ENCODE measurements at places on chromosomes 5 and 9. TPM values are rescaled to one million over a fixed set of nuclear protein-coding genes. Genes with fewer than 3 reads are reported as not detected.

GRCh38 chr5:141716009-141716408 is 34.0 kb upstream of the ARAP3 start:
- no peak for DNase-seq

DNA sequence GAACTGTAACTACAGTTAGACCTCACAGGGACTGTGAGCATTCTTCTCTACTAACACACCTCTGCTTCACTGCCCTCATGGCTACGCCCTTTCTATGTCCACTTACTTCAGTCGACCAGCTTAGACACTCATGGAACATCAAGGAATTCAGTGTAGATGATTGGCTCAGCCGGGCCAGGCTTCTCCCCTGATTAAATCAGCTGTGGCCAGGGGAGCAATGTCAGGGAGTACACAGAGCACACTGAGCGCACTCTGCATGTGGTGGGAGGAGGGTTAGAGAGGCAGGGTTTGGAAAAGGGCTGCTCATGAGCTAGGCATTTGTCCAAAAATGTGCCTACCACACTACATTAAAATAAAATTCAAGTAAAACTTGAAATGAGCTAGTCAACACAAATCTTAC is 400.5 kb downstream of the ARRDC3 start:
- no peak for DNase-seq

- DNase-seq, result no peak
These were observed 7.9 kb downstream of the NRARP start for GRCh38 chr9:137294091-137294680.

The RNF183 gene
- total RNA-seq, result not detected

The SEMA5A gene
- total RNA-seq, result 129 TPM

The GHR gene
- total RNA-seq, result 1.8 TPM

The HMGCS1 gene
- total RNA-seq, result 33.4 TPM

- DNase-seq, result no peak
These were observed 387.7 kb downstream of the BNC2 start for GRCh38 chr9:16482764-16483163.

DNA sequence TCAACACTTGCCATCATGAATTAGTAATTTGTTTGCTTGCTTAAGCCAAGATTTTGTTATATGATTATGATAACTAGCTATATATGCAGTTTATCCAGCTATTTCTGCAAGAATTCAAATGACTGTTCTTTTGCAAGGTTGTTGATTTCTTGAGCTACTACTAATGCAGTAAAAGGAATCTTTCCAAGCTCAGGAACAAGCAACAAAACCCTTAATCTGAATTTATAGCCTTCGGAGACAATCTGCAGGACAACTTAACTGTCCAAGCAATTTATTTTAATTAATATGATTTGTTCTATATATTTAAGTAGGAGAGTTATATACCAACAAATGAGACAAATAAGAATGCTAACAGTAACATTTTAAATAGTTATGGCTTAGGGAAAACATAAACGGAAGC is 426.8 kb upstream of the POU5F2 start:
- DNase-seq, result no peak

- no peak for DNase-seq
These were observed 409.1 kb downstream of the TAF11L14 start for GRCh38 chr5:18043344-18043743.

GRCh38 chr9:78622126-78622525 is 325.2 kb downstream of the PSAT1 start:
- DNase-seq, result no peak

DNA sequence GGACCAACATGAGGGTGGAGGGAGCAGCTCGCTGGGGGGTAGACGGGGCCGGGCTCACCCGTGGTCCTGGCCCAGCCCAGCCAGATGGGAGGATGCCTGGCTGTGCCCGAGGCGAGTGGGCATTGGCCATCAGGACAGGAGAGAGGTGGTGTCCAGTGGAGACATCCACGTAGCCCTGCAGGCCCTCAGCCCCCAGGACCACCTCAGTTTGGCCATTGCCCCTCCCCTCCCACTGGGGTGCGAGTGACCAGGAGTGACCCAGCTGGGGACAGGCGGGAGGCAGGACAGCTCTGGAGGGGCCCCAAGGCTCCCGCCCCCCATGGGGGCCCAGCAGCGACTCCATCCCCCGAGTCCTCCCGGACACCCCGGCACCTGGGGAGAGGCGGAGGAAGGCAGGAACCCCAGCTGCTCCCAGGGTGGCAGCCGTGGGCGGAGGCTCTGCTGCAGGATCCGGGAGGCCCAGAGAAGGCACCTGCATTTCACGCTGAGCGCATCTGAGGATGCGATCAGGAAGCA is 8.3 kb downstream of the NOXA1 start:
- DNase-seq, result no peak

The FOXD4 gene
- total RNA-seq, result 0.85 TPM

GRCh38 chr9:133715866-133716563 is 22.1 kb downstream of the SARDH start:
- DNase-seq, result no peak

- peak; percentile 51 for DNase-seq
These were observed 2.5 kb upstream of the NDFIP1 start for GRCh38 chr5:142106061-142106460.

- no peak for DNase-seq
These were observed 2.9 kb upstream of the ISCA1 start for GRCh38 chr9:86285261-86285660.

DNA sequence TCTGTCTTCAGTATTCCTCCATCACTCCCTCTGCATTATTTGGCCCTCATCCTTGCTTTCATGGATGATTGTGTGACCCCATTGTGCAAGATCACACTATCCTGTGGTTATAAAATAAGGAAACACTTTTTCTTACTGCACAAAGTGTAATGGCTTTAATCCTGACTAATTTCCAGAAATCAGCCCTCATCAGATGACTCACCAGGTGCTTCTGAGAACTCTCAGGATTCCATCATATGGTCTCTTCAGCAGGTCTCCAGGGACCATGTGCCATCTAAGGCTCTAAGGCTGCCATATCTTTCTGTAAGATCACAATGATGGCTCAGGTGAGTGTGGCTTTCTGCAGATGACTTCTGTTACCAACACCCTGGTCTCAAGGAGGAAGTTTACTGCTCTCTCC is 27.3 kb upstream of the FER start:
- DNase-seq, result no peak

The LCN1 gene
- 2.2 TPM for total RNA-seq

The TYRP1 gene
- total RNA-seq, result not detected

DNA sequence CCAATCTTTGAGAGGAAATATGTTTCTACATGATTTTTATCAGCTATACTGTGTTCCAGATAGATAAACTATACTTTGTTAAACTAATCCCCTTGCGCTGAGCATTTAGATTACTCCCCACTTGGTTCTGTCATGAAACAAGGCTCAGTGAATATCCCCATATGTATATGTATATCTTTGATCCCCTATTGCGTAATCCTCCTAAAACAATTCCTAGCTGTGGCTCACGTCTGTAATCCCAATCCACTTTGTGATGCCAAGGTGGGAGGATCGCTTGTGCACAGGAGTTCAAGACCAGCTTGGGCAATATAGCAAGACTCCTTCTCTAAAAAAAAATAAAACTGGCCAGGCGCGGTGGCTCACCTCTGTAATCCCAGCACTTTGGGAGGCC is 2.7 kb downstream of the PHYHD1 start:
- DNase-seq, result no peak

GRCh38 chr9:37582548-37583157 is 6.5 kb upstream of the FBXO10 start:
- DNase-seq, result no peak

- DNase-seq, result peak; percentile 29
These were observed 115.7 kb upstream of the MSX2 start for GRCh38 chr5:174608631-174609097.

DNA sequence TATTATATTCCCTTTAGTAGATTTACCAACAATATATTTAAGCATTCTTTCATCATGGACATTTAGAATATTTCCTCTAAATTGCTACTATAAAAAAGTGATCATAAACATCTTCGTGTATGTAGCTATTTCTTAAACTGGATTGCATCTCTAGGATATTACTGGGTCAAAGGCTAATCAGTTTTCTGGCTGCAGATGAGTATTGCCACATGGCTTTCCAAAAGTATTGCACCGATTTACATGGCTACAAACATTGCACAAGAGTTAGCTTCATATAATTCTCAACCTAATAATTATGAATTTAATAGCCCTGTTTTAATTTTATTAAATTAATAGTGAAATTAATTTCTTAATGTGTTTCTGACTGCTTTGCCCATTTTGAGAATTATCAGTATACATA is 183.4 kb downstream of the DMRT2 start:
- no peak for DNase-seq

GRCh38 chr9:13934416-13934815 is 379.5 kb downstream of the NFIB start:
- no peak for DNase-seq

The FGF1 gene
- total RNA-seq, result 1.7 TPM

DNA sequence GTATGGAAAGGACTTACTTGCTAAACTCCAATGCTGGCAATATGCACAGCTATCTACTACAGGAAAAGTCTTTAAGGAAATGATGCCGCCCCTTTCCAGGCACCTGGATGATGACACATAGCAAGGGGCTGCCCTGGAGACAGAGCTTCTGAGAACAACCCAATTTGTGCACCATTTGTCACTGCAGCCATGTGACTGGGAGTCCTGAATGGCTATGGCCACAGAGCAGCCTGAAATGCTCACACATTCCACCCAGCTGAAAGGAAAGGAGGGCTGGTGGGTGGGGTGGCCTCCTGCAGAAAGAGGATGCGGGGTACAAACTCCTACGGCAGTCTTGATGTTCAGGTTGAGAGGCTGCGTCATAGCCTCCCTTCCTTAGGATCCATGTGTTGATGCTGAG is 70.1 kb upstream of the FSTL4 start:
- no peak for DNase-seq

The C9orf152 gene
- total RNA-seq, result not detected

The CDH10 gene
- not detected for total RNA-seq

- no peak for DNase-seq
These were observed 26.5 kb downstream of the MRPS27 start for GRCh38 chr5:72293495-72294055.

The LRRC19 gene
- not detected for total RNA-seq

The RCL1 gene
- 21.3 TPM for total RNA-seq

All from uterus (tissue), 4 donors.